CD8-positive, alpha-beta T cell (primary cell): ENCODE measurements at places on chromosomes 4 and X. TPM values are rescaled to one million over a fixed set of nuclear protein-coding genes. Genes with fewer than 3 reads are reported as not detected.

DNA sequence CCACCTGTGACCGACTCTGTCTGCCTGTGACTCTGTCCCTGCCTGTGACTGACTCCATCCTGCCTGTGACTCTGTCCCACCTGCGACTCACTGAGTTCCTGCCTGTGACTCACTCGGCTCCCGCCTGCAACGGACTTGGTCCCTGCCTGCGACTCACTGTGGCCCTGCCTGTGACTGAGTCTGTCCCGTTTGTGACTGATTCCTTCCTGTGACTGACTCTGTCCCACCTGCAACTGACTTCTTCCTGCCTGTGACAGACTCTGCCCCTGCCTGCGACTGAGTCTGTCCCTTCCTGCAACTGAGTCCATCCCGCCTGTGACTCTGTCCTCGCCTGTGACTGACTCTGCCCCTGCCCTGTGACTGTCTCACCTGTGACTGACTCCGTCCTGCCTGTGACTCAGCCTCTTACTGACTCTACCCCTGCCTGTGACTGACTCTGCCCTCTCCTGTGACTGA, 9.6 kb upstream of the UVSSA start:
- peak; percentile 26 for DNase-seq

DNA sequence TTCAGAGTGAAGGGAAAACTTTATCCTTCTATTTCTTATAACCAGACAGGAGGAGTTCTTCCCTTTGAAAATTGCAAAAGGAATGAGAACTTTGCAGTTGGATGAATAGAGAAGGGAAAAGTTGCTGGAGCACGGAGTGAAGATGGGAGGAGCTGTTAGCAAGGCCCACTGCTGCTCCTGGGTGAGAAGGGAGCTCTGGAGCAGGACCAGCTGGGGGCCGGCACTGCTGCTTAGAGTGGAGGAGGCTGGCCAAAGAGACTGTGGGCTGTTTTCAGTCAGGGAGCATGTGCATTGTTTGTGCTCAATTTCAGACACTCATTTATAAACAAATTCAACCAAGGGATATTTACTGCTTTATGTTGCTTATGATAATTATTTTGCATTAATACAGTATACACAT, 164.2 kb downstream of the STIM2 start:
- DNase-seq = no peak

GRCh38 chr4:91222014-91222413, 1081.8 kb upstream of the GRID2 start:
- DNase-seq = no peak

Gene IL3RA
- total RNA-seq = 1.1 TPM

- no peak for DNase-seq
Measured at GRCh38 chr4:184024637-184025036, 119.5 kb downstream of the STOX2 start.

- no peak for DNase-seq
Measured at GRCh38 chrX:121864561-121864960, 817.2 kb downstream of the GLUD2 start.

- DNase-seq = no peak
Measured at GRCh38 chr4:88018466-88018865, 11.0 kb downstream of the PKD2 start.

GRCh38 chr4:120865985-120866384, 56.5 kb downstream of the PRDM5 start:
- DNase-seq = no peak

GRCh38 chr4:131426023-131426758, 1722.9 kb upstream of the PCDH10 start:
- DNase-seq = no peak
